T-helper 17 cell (primary cell): ENCODE measurements at places on chromosomes 4 and X.

DNA sequence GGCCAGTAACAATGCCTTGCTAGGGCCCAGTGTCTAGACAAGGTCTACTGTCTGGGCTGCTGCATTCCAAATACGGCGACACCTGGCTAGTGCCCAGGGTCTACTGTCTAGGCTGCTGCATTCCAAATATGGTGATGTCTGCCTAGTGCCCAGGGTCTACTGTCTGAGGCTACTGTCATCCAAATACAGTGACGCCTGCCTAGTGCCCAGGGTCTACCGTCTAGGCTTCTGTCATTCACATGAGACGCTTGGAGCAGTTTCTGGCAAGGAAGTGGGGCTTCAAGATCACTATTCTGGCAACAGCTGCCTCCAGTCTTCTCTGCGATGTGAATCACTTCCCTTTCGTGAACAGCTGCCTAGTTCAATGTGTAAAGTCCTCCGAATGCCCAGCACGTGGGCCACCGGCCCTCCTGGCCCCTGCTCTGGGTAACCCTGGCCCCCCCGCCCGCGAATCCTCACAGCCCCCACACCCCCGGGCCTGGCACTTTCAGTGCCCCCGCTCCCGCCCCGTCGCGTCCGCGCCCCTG lies 12.7 kb downstream of the ACOX3 start:
- no peak for DNase-seq

- no peak for DNase-seq
These were observed 85.9 kb downstream of the ARSJ start for GRCh38 chr4:113893546-113893945.

- DNase-seq: no peak
These were observed 281.3 kb downstream of the FRMPD4 start for GRCh38 chrX:12419591-12419990.

DNA sequence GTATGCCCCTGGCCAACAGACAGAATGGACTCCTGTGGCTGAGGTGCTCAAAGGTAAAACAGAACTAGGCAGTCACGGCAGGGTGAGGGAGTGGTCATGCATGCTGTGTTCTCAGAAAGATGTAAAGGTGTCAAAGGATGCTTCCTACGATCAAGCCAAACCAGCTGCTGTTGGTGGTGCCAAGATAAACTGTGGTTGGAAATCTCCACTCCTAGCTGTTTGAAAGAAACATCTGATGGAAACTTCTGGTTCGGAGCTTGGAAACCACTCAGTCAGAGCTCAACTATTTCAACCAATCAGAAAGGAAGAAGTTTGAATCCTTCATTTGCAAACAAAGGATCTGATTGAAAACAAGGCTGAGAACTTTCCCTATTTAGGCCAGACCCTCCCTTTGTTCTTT lies 68.5 kb upstream of the DDX60 start:
- no peak for DNase-seq

GRCh38 chrX:10011991-10012390 lies 44.8 kb downstream of the CLDN34 start:
- DNase-seq: no peak

DNA sequence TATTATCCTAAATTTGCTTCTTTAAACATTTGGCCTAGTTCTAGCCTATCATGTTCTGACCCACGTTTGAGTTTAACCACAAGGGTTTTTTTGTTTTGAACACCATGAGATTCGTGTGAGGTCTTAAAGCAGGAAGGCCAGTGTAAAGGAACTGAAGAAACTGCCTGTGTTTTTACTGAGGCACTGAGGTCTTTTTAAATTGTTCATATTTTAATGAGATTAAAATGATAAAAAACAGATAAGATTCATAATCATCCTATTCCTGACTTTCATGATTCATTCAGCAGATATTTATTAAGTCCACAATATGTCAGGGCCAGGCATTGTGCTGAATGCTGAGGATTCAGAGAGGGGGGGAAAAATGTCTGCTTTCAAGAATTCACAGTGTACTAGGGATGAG lies 3.2 kb downstream of the RPS6KA3 start:
- no peak for DNase-seq

DNA sequence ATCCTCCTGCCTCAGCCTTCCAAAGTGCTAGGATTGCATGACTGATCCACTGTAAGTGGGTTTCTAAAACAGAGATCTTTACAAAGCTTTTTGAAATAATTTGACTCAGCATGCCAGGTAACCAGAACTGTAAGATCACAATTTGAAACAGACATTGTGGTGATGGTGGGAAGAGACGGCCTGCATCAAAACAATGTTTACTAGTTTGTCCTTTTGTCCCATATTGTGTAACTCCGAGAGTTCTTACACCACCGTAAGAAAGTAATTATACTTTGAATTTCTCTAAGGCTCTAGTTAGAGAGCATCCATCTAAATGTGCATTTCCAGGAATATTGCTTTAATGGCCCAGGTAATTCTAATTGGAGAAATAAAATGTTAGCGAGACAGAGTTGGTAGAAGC lies 594 bp upstream of the ARHGAP24 start:
- no peak for DNase-seq

GRCh38 chrX:129145840-129146272 lies 377.4 kb downstream of the SMARCA1 start:
- DNase-seq: no peak

DNA sequence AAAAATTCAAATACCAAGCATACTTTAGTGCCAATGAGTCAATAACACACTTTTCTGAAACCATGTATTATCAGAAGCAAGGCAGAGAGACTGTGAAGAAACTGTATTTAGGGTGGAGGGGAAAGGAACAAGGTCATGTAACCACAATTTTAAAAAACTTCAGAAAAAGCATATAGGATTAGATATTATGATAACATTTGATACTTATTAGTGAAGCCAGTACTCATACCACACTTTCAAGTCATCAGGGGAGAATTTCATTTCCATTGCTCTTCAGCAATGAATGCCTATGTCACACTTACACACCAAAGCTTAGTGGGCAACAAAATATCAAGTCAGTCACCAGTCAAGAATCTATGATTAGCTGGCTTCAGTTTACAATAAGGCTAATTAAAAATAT lies 602.2 kb downstream of the IL15 start:
- DNase-seq: no peak

GRCh38 chr4:88661739-88662138 lies 35.9 kb downstream of the NAP1L5 start:
- DNase-seq: no peak

- no peak for DNase-seq
These were observed 1.0 kb upstream of the PPBP start for GRCh38 chr4:73989031-73989430.

- DNase-seq: no peak
These were observed 50.3 kb downstream of the EFNB1 start for GRCh38 chrX:68878977-68879645.

GRCh38 chr4:147034372-147034771 lies 88.7 kb upstream of the TTC29 start:
- DNase-seq: no peak

GRCh38 chr4:15077969-15078368 lies 75.7 kb downstream of the CPEB2 start:
- DNase-seq: no peak

DNA sequence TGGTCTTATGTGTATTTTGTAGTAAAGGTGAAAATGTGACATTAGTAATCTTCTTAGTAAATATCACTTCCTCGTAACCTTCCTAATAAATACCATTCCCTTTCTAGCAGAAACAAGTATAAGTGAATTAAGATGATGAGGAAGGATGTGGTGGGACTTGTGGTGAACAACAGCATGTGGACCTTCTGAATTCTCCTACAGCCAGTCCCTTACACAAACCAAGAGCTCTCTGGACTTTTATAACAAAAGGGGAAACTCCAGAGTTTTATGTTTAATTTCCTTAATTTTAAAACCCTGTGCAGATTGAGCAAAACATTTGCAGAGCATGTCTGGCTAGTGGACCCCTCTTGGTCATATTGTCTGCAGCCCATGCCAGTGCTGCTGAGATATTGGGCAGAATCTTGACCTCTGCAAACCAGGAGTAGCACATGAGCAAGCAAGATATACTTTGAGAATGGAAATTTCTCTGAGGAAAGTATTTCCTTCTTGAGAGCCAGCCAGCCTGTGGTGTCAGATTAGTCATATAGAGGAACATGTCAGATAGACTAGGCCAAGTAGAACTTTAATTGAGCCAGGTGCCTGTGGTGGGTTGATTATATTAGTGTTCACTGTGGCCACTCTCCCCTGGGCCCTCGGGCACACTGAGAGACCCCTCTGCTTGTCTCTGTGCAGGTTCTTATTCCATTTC lies 328.2 kb downstream of the DKK2 start:
- DNase-seq: no peak

DNA sequence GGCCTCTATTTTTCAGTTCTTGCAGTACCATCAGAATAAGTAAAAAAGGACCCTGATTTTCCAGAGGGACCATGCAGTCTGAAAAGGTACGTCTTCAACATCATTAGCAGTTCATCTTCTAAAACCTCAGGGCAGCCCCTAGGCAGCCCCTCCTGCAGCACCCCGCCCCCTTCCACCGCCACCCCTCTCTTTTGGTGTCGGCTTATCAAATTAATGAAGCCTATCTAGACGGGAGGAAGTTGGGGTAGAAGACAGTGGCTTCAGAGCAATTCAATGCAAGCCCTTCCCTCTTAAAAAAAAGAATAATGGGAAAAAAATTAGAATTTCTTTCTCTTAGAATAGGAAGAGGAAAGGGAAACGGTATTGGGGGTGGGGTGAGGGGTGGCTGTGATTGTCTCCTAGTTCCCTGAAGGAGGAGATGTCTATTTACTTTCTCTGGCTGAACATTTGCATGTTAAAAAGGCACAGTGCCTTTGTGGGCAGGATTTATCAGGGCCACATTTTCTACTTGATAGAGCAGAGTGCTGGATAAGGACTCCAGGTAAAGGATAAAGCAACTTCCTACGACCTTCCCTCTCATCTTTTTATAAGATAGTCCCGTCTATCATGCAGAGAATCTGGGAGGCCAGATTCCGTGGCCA lies 159.4 kb downstream of the MGST2 start:
- no peak for DNase-seq

- no peak for DNase-seq
These were observed 34.9 kb downstream of the RASSF6 start for GRCh38 chr4:73585345-73585744.

DNA sequence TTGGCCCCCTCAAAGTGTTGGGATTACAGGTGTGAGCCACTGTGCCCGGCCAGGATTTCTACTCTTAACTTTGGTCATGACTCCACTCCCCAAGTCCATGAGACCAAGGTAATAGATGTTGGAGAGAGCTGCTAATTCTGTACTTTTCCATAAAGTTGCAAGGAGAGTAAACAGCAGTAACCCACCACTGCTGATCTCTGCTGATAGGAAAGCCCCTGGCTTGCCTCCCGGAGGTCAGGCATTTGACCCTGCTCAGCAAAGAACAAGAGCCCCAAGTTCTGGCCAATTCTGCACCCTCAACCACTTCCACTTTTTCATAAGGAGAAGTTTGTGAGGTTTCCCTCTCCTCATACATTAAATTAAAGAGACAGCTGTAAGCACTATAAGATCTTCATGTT lies 143.0 kb downstream of the RASL11B start:
- DNase-seq: no peak

- no peak for DNase-seq
These were observed 67.9 kb upstream of the SHISA3 start for GRCh38 chr4:42329421-42329820.

DNA sequence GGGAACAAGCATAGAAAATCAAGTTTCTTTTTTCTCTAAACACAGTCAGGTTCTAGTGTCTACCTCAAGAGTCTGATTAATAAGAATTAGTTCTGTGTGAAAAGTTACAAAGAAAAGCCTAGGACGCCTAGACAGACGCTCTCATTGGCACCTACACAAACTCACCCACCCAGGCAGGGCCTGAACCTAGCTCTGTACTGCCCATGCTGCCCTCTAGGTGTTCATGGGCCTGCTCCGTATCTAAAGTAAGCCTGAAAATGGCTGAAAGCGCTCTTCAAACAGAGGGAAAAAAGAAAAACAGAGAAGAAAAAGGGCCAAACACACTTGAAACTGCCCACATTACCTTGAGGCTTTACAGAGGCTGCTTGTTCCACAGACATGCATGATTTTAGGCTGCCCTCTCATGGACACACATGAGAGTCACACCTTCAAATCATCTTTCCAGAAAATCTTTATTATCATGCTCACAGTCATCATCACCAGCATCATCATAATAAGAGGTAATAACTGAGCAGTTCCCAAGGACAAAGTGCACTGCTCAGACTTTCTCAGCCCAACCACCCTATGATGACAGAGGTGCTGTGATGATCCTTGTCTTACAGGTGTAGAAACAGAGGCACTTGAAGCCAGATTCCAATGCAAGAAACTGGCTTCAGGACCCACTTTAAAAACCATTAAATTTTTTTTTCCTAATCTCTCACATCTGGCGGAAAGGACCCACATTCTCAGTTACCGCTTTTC lies 49.6 kb downstream of the MAP7D2 start:
- DNase-seq: no peak

DNA sequence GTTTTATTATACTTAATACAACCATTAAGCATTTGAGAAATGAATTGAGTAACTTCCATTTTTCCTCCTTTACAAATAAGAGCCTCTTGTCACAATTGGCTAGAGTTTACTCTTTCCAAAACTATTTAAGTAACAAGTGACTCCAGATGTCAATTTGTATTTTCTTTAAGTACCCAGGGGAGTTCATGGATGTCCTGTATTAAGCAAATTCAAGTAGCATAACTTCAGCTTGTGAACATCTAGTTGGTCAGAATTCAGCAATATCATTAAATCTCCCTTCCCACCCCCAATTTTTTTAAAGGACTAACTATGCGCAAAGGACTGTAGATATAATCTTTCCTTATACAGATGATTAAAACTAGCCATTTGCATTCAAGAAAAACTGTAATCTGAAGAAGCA lies 1.4 kb upstream of the ADGRL3 start:
- DNase-seq: no peak
